Stimulated activated effector memory CD8-positive, alpha-beta T cell treated with anti-CD3 and anti-CD28 coated beads, Interleukin-12 subunit alpha, Interleukin-12 subunit beta, amount 100 ng/mL, for 72 hours (primary cell): ENCODE measurements at places on chromosomes 4 and X.

GRCh38 chr4:182540496-182540895 lies 297.3 kb downstream of the TENM3 start:
- DNase-seq: no peak

- DNase-seq: no peak
These were observed 109.3 kb downstream of the HMX1 start for GRCh38 chr4:8762356-8762755.

GRCh38 chrX:69388526-69388925 lies 115.6 kb upstream of the NALF2 start:
- DNase-seq: no peak

DNA sequence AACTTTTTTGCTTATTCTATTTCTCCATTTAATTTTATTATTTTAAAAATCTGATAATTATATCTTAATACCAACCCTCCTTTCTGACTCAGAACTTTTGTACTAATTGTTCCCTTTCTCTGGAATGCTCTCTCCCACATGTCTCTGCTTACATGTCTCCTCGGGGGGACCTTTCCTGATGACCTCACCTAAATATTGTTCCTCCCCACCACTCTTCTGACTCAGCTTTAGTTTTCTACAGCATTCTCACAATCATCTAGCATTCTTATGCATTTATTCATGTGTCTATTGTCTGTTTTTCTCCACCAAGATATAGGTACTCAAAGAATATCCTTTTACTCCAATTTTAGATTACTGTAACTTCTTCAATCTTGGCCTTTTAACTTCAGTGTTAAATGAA lies 128.7 kb downstream of the MSL3 start:
- DNase-seq: no peak

DNA sequence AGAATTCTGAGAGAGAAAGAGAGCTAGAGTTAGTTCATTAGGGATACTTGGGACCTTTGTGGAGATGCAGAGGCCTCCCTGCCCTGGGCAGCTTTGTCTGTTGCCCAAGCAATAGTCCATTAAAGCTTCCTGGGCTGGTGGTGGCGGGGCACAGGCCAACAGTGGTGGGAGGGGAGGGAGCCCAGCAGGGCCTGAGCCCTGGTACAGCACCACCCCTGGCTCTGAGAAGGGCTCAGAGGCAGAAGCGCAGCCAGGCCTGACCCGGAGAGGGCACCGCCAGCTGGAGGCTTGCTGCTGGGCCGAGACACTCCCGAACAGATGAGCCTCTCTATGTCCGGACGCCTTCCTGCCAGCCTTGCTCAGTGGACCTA lies 65.3 kb downstream of the EFNB1 start:
- DNase-seq: no peak

- DNase-seq: no peak
These were observed 1055.0 kb downstream of the RPA4 start for GRCh38 chrX:97938706-97939105.

GRCh38 chr4:23438764-23439163 lies 451.1 kb downstream of the PPARGC1A start:
- no peak for DNase-seq

- DNase-seq: no peak
These were observed 518 bp downstream of the TACR3 start for GRCh38 chr4:103719105-103719829.

DNA sequence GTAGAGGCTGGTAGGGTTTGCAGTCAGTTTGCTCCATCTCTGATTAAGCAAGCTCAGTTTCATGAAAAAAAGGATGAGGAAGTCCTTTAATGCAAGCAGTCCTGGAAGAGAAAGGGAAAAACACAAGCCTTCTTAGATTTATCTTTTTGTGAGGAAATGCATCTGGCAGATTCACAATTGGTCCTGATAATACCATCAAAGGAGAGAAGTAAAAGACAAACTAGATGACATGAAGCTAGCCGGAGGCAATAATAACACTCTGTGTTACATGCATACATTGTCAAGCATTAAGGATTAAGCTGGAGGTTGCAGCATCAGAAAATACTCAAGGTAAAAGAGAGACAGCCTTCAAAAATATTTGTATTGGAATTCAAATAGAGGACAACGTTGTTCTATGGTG lies 356.0 kb upstream of the TEX13C start:
- no peak for DNase-seq

DNA sequence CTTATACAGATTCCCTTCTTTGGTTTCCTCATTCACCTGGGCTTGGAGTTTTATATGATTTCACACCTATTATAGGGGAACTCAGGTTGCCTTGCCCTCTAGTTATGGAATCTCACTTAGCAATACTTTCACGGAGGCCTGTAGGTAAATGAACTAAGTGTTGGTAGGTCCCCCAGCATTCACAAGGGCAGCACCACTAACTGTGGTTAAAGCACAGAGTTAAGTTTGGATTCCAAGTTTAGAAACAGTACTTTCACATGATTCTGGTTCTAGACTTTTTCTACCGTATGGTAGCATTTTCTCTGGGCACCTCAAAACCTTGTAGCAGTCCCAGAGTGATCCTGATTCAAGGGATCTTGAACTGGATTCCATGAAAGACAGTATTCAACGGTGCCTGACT lies 46.4 kb downstream of the SH2D1A start:
- DNase-seq: no peak

GRCh38 chrX:97398030-97398551 lies 514.4 kb downstream of the RPA4 start:
- DNase-seq: no peak

GRCh38 chr4:27789773-27790172 lies 929.1 kb downstream of the STIM2 start:
- no peak for DNase-seq

DNA sequence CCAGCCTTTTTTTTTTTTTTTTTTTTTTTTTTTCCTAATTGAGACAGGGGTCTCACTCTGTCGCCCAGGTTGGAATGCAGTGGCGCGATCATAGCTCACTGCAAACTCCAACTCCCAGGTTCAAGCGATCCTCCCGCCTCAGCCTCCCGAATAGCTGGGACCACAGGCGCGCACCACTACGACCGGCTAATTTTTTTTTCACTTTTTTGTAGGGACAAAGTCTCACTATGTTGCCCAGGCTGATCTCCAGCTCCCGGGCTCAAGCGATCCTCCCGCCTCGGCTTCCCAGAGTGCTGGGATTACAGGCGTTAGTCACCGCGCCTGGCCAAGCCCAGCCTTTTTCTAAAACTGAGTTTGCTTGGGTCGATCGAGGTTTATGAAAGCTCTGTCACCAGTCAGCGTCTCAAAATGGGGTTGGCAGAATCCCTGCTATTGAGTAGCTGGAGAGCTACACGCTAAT lies 1.3 kb upstream of the OTUD5 start:
- no peak for DNase-seq

GRCh38 chrX:42616981-42617380 lies 161.0 kb downstream of the PPP1R2C start:
- no peak for DNase-seq

DNA sequence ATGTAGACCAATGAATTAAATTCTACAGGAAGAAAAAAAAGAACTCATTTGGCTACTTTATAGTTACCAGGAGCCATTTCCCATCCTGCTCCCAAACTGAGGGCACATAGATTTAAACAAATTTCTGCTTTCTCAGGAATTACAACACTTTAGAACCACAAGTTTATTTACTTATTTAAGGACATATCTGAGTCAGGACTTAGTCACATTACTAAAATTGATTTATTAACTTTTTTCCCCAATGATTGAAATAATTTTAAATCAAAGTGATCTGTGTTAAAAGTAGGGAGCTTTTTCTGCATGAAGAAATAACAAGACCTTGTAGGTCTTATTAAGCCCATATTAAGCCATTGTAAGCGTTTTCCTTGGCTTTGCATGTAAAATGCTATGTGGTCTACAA lies 291.0 kb upstream of the HAND2 start:
- DNase-seq: no peak

DNA sequence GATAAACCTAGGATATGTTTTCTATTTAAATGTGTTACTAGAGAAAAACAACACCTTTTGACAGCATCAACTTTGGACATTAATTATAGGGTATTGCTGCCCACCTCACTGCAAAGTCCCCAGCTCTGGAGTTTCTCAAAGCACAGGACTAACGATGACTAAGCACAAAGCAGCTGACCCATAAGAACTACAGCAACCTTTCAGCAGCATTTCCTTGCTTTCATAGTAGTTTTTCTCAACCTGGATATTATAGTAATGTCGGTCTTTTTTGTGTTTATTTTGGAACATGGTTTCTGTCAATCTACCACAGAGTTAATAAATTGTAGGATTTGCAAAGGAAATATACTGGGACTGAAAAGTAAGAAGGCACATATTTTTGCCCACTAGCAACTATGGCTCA lies 21.5 kb downstream of the HHIP start:
- no peak for DNase-seq

DNA sequence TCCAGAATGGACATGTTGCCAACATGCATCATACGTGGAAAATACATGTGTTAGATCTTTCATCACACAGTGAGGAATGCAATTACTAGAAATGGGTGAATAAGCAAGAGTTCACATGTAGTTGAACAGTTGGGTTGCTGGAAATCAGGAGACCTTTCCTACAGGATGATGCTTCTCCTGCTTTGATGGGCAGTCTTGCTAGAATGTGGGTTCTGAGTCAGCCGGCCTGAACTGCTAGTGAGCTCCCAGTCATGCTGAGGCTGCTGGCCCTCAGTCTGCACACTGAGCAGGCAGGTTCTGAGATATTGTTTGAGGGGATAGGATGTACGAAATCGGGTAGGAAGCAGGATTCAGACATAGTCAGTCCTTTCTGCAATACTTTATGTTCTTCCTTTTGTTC lies 20.2 kb downstream of the MSL3 start:
- no peak for DNase-seq

GRCh38 chrX:12080265-12080664 lies 58.0 kb upstream of the FRMPD4 start:
- no peak for DNase-seq

- DNase-seq: no peak
These were observed 196.3 kb upstream of the SPRY1 start for GRCh38 chr4:123200051-123200940.

GRCh38 chr4:51942108-51942832 lies 77.9 kb downstream of the LRRC66 start:
- DNase-seq: no peak

DNA sequence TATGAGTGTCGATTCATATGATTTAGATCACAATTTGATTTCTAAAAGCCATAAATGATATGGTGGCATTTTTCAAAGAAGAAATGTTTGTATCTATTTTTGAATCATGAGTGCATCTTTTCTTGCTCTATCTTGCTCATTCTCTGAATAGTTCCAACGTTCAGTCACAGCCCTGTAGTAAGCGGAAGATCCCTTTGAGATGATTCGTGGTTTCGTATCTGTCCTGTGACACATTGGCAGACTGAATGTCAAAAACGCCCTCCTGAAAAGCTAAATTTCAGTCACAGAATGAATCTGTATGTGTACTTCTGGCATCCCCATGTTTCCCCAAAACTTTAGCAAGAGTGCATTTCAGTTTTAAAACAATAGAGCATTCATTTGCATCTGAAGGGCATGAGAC lies 1066.9 kb upstream of the TENM3 start:
- DNase-seq: no peak

DNA sequence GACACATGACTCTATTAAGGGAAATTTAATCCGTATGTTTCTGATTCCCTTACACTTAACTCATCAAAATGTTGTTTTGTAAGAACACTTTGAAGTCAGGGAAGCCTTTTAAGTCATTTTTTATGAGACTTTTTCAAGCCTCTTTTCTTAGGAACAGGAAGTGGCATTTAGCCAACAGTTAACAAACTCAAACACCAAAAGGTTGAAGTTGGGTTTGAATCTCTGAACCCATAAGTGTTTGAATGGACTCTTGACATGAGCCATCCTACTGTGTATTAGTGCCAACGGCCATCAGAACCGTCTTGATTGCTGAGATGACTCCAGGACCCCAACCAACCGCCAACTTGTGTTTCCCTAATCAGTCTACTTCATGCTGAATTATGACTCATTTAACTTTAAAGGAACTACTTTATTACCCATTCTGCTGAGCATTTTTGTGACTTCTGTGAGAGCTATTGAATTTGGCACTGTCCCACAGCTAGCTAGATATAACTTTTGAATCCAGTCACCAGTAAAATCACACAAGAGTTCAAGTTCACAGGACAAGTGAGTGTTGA lies 209.1 kb upstream of the FAT1 start:
- DNase-seq: no peak

GRCh38 chrX:117134983-117135382 lies 672.2 kb upstream of the CT83 start:
- DNase-seq: no peak

GRCh38 chrX:24333371-24333770 lies 19.5 kb upstream of the SUPT20HL2 start:
- DNase-seq: no peak

DNA sequence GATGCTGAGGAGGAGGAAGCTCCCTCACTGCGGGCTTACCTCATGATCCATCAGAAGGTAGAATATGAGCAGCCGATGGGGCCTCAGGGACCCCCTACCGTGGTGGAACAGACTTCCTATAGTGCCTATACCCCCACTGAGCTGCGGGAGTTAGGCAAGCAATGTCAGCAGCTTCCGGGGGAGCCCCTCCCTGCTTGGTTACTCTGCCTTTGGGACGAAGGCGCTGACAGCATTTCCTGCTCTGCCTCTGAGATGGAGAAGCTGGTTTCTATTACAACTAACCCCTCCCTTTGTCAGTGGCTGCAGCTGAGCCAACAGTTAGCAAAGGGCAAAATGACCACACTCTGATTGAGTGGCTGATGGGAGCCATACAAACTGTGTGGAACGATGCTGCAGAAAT lies 430.7 kb downstream of the IDS start:
- DNase-seq: no peak

GRCh38 chr4:92163348-92163747 lies 140.4 kb upstream of the GRID2 start:
- DNase-seq: no peak
